Right lung (tissue), 10 donors: ENCODE measurements at places on chromosomes 7 and 10.

DNA sequence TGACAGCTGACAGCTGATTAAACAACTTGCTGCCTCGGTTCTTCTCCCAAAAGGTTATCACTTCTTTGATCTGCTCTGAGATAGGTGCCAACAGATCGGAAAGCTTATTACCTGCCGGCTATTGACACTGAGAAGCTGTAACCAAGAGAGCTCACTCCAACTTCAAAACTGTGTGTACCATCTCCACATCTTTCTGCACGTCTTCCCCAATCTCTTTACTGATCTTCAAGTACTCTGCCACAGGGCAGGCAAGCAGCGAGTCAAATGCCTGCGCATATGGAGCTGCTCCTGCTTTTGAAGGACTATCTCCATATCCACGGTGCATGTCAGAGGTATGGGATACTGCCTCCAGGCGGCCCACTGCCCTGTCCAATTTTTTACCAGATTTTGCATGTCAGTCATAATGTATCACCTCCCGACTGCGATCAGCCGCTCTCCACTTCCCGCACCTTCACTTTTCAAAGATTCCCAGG is 352 bp upstream of the ZNF485 start:
- DNase-seq = no peak

DNA sequence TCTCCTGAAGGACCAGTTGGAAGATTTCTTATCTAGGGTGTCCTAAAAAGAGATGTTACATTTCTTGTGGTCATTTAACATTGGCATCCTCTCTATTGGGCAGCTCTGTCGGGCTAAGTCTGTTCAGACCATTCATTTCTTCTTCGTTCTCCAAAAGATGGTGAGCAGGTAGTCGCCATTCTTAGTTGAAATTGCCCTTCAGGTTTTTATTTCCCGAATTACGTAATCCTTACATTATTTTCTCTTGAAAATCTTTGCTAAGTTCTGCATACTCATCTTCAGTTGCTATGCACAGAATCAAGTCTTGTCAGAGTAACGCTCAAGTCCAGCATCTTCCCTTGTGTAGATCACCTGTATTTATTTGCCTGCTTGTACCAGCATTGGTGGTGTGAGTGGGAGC is 53.6 kb downstream of the DAGLB start:
- DNase-seq = no peak

GRCh38 chr10:102628451-102628911 is 15.8 kb upstream of the TRIM8 start:
- DNase-seq = no peak

GRCh38 chr7:129909669-129910068 is 43.1 kb downstream of the UBE2H start:
- no peak for DNase-seq
